ENCODE measurements at places on chromosomes 3 and 15.

GRCh38 chr15:80161468-80162016 lies 8.7 kb downstream of the FAH start:
- DNase-seq = no peak

DNA sequence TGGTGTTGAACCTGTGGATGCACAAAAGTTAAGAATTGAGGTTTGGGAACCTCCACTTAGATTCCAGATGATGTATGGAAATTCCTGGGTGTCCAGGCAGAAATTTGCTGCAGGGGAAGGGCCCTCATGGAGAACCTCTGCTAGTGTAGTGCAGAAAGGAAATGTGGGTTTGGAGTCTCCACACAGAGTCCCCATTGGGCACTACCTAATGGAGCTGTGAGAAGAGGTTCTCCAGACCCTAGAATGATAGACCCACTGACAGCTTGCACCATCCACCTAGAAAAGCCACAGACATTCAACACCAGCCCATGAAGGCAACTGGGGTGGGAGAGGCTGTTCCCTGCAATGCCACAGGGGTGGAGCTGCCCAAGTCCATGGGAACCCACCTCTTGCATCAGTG lies 1032.8 kb upstream of the EPHA6 start:
- DNase-seq = no peak

DNA sequence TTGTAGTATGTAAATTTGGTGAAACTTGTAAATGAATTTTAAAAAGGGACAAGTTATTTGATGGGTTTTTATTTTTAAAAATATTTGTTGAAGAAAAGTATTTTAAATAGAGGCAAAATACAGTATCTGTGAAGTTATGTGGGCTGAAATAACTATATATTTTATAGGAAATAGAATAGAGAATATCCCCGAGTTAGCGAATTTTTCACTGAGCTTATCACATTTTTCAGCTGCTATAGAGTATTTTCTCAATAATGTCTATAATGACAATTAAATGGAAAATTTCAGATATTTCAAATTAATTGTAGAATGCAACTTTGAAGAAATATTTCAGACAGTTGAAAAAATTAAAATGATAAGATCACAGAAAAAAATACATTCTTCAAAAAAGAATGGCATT lies 166.4 kb upstream of the TP63 start:
- no peak for DNase-seq

DNA sequence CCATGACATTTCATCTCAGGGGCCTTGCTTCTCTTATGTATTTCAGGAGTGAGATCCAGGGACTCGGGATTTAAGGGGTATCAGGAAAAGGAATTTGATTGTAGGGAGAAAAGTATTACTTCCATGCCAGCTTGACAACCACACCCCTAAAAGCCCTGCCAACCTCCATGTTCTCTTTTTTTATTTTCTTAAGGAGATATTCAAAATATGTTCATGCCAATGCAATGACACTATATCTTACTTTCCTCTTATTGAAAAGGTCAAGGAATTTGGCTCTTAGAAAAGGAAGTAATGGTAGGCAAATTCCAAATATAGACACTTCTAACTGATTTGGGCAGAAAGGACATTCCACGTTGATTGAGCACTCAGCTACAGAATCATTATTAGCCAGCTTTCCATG lies 407.5 kb upstream of the NECTIN3 start:
- no peak for DNase-seq

- DNase-seq = no peak
Measured at GRCh38 chr3:109023167-109023566, 69.5 kb upstream of the GUCA1C start.

- no peak for DNase-seq
Measured at GRCh38 chr3:188255190-188255589, 101.2 kb downstream of the LPP start.

- no peak for DNase-seq
Measured at GRCh38 chr3:35680866-35681650, 41.7 kb downstream of the ARPP21 start.

GRCh38 chr15:61169904-61170695 lies 59.0 kb downstream of the RORA start:
- peak; percentile 17 for DNase-seq

GRCh38 chr3:15953841-15954240 lies 156.1 kb upstream of the ANKRD28 start:
- DNase-seq = no peak

DNA sequence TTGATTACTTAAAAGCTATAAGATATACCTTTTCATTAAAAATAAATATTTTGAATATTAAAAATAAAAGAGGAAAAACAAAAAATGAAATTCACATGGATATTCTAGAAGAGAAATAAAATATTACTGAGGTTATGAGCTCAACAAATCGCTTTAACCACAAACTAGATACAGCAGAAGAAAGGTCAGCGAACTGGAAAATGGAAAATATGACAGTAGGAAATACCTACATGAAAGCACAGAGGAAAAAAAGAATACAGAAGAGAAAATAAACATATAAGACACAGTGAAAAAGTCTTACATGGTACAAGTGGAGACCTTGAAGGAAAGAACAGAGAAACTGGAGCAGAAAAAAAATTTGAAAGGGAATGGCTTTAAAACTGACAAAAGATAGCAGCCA lies 33.2 kb downstream of the SCAPER start:
- DNase-seq = no peak

DNA sequence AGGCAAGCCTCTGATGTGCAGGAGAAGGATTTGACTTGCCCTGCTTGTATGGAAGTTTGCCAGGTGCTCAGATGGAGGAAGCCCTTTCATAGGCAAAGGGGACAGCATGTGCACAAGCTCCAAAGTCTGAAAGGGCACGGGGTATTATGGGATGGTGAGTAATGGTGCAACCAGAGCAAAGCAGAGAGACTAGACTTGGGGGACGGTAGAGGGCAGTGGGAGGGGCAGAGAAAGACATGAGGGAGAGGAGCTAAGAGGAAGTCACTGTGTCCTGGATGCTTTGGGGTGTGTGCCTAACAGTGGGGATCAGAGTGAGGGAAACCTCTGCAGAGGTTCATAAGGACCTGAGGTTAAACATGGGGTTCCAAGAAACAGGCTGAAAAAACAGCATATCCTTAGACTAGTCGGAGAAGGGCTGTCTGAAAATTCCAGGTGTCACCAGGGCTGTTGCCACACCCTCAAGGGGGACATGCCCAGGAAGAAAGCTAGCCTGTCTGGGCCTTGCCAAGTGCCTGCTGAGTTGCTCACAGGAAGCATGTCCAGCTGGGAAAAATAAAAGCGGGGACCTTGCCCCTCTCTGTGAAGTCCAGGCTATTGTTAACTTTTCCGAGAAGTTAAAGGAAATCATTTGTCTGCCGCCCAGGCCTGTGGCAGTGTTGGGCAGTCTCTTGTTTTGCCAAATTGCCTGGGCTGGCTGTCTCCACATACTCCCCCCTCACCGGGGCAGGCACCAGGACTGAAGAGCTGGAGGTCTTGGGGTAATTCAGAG lies 47.1 kb downstream of the HRH1 start:
- no peak for DNase-seq

GRCh38 chr3:39882111-39882510 lies 72.7 kb downstream of the MYRIP start:
- no peak for DNase-seq

DNA sequence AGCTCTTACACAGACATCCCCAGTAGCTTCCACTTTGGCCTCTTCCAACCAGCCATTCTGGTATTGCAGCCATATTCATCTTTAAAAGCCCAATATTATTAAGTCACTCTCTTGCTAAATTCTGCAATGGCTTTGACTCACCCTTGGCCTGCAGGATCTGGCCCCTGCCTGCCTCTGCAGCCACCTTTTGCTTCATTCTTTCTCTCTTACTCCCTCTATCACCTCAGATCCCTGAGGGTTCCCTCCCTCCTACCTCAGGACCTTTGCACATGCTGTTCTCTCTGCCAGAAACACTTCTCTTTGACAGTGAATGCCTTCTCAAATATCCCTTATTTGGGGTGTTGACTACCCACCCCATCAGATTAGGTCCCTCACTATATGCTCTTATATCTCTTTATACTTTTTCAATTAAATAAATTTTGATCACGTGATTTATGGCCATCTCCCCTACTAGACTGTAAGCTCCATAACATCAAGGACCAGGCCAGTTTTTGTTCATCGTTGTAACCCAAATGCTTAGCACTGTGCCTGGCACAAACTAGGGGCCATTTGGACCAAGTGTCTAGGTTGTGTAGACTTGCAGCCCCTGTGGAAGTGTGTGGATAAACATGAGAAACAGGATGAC lies 32.3 kb upstream of the UBE2Q2 start:
- no peak for DNase-seq

DNA sequence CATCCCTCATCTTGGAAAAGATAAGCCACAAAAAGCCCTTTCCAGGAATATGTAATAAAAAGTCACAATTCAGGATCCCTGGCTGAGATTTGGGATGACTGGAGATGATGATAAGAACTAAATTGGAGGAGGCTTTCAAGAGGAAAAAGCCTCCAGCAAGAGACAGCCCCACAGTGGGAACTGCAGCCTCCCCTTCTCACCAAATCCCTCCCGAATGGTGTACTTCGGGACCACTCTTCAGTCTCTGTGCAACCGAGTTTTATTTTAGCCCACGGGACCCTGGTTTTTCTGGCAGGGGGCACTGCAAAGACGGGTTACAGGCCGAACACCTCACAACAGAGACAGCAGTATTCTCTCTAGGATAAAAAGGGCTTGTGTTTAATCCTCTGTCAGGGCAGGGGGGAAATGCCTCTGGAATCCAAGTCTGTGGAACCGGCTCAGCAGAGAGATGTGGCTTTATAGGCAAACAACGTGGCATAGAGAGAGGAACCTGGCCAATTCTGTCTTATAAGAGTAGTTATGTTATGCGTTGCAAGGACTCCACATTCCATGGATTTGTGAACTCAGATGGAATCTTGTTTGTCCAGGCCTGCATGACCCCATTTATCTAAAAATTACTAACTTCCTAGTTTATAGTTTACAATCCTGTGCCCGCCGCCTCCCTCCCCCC lies 1.2 kb upstream of the LMCD1 start:
- no peak for DNase-seq

DNA sequence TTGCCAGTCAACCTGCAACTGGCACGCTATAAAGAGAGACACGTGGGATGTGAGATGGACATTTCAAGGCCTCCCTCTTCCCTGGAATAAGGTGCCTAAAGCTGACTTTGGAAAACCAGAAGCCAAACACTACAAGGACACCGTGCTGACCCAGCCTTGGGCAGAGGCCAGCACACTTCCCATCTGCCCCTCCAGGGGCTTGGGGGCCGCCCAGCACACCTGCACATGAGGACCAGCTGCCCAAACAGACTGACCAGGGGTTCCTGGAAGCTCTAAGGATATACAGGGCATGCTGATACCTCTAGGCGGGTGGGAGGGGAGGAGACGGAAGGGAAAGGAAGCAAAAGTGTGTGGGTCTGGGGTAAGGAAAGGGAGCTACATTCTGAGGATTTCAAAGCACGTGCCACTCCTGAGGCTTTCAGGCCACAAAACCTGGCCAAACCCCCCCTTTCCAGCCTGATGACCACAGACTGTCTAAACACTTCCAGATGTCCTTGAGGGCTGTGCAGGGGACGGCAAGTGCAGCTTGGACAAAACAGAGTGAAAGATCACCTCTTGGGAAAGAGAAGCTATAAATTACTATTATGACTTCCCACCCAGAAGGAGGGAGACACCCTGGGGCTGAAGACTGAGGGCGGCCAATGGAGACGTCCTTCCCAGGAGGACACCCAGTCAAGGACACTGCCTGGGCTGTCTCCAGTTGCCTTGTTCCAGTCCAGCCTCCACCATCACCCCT lies 57.9 kb downstream of the ADCY5 start:
- no peak for DNase-seq

- no peak for DNase-seq
Measured at GRCh38 chr15:72760590-72761260, 22.8 kb downstream of the ADPGK start.

DNA sequence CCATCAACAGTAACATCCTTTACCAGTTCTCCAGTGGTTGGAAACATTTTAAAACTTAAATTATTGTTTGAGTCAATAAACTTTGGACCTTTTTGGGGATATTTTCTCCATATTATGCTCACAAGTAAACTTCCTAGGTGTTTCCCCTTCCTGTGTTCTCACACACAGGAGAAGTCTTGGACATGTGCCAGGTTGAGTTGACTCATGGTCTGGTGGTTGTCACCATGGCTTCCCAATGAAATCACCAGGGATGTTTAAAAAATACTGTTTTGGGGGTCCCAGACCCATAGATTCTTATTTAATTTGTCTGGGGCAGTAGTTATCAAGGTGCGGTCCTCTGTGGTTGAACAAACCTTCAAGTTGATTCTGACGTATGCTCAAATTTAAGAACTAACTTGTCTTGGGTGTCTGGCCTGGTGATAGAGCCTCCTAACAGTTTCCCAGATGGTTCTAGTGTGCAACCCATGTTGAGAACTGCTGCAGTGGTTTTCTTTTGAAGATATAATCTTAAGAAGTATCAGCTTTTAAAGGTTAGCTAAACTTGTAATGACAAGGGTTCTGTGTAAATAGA lies 291.8 kb downstream of the EDEM1 start:
- no peak for DNase-seq

- no peak for DNase-seq
Measured at GRCh38 chr15:42064271-42064670, 30.1 kb downstream of the PLA2G4D start.

DNA sequence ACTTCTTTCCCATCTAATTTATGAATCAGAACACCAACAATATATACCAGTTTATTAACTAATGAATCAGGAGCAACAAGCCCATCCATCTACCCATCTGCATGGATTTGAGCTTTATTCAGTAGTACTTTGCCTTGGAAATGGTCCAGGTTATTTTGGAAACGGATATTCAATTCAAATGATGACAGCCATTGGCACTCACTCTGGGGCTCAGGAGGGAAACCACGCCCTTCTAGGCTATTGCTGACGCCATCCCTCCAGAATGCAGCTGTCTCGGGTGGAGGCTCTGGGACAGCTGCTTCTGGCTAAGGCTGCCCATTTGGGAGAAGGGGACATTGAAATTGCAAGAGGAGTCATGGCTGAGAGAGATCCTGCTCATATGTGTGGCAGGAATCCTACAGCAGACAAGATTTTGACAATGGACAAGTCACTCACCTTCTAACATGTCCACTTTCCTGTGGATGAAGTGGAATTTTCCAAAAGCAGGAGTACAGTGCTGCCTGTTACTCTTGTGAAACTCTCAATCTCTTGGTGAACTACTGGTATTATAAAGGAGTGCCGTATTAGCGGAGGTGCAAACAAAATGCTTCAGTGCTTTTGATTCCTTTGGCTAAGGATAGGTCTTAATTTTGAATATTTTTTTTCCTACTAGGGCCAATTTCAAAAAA lies 29.3 kb upstream of the TRAK1 start:
- DNase-seq = no peak

GRCh38 chr3:44419923-44420650 lies 57.4 kb downstream of the ZNF445 start:
- DNase-seq = no peak

GRCh38 chr3:121696186-121696585 lies 35.5 kb upstream of the HCLS1 start:
- no peak for DNase-seq

DNA sequence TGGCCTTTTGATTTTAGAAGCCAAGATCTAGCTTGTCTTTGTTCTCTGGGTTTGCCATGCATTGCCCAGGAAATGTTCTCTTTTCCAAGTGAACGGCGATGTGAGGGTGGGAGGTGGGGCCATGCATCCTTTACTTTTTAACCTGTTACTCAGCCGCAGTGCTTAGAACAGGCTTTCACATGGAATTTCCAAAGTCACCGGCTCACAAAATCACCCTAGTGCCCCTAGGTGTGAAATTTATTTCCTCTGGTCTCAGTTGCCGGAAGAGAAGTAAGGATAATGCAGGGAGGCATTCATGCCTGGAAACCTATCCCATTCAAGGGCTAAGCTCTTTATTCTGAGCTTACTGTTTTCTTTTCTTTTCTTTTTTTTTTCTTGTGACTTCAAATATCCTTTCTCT lies 93.2 kb downstream of the CACNA2D3 start:
- DNase-seq = no peak

All from activated naive CD4-positive, alpha-beta T cell treated with anti-CD3 and anti-CD28 coated beads, Interleukin-2, amount 50 U/mL, for 72 hours (primary cell).